ENCODE measurements at places on chromosomes 5 and 9.

GRCh38 chr5:864492-865167 is 13.8 kb upstream of the ZDHHC11 start:
- DNase-seq: no peak

DNA sequence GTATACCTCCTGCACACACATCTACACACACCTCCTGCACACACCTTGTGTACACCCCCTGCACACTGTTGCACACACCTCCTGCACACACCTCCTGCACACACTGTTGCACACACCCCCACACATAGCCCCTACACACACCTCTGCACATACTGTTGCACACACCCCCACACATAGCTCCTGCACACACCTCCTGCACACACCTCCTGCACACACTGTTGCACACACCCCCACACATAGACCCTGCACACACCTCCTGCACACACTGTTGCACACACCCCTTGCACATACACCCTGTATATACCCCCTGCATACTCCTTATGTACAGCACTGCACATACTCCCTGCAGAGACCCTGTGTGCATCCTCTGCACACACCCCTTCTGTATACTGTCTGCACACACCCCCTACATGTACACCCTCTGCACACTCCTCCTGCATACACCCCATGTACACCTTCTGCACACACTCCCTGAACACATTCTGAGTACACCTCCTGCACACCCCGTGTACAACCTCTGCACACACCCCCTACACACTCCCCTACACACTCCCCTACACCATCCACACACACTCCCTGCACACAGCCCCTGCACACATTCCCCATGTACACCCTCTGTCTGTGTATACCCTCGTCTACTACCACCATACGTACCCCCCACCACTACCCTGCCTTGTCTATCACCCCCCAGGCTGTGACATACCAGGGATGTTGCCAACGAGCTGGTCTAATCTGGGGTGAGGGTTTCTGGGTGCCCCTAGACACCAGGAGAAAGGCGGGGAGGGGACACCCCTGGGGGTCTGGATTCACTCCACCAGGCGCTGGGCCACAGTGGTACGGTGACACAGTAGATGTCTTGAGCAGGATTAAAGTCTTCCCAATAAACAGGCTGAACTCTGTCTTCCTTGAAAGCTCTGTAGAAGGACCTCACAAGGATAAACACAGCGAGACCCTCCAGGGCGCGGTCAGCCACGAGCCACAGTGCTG is 1.1 kb upstream of the CEP72 start:
- DNase-seq: no peak

DNA sequence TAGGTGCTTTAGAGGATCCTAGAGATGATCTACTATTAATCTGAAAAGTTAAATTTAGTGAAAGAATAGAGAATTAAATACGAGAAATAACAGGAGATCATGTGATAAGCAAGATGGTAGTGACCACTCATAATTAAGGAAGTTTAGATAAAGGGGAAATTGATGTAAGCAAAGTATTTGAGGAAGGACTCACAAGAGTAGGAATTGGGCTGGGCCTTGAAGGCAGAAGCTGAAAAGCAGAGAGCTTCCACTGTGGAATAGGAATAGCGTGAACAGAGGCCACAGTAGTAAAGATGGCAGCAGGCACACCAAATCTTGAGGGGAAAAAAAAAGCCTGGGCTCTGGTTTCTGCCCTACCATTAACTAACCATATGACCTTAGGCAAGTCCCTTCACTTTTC is 38.0 kb downstream of the KIF24 start:
- DNase-seq: no peak

DNA sequence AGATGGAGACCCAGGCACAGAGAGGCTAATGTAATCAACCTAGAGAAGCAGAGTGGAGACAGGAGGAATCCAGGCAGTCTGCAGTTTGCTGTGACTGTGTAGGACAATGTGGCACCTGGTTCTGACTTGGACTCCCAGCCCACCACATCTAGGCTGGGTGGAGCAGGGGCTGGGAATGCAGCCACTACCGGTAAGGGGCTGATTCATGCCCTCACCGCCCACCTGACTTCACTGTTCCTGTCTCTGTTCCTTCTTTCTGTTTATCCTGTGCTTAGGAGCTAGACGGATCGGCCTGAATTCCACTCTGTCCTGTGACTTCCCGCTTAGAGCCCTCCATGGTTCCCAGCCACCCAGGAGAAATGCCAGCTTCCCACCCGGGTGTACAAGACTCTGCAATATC is 2.6 kb downstream of the PDLIM4 start:
- DNase-seq: no peak

DNA sequence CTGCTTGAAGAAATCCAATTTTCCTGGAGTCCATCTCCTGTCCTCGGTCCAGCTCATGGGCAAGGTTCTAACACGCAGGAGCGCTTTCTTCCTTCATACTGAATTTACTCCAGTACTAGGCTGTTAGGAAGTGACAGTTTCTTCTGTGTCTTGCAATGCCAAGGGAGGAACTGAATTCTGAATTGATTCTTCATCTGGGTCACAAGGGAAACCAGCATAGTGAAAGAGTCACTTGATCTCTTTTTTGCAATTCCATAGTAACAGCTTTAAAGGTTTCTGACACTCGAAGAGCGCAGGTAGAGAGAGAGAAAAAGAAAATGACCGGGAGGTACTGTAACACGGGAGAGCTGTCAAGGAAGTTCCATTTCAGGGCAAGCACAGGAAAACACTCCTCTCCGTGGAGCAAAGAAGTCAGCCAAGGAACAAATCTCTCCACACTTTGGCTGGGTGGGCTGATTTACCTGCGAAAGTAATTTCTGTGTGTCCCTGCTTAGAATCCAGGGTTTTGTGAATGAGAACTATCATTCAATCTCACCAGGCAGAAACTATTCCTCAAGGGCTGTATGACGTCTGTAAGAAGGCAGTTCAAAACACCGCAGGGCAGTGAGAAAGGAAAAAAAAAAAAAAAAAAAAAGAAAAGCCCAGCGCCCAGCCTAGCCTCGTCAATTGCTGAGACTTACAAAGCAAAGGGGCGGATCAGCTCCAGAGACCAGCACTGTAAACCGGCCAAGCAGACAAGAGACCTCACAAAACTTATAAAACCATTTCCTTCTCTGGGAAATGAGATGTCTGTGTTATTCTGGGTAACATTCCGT is 617.8 kb downstream of the PDE4D start:
- DNase-seq: no peak
